Stimulated activated naive B cell treated with anti-CD40 and anti-IgM and Interleukin-4, amounts not matched to agents 10 μg/mL and 1 μg/mL and 100 μg/mL, for 72 hours (primary cell): ENCODE measurements at places on chromosomes 16 and 17.

DNA sequence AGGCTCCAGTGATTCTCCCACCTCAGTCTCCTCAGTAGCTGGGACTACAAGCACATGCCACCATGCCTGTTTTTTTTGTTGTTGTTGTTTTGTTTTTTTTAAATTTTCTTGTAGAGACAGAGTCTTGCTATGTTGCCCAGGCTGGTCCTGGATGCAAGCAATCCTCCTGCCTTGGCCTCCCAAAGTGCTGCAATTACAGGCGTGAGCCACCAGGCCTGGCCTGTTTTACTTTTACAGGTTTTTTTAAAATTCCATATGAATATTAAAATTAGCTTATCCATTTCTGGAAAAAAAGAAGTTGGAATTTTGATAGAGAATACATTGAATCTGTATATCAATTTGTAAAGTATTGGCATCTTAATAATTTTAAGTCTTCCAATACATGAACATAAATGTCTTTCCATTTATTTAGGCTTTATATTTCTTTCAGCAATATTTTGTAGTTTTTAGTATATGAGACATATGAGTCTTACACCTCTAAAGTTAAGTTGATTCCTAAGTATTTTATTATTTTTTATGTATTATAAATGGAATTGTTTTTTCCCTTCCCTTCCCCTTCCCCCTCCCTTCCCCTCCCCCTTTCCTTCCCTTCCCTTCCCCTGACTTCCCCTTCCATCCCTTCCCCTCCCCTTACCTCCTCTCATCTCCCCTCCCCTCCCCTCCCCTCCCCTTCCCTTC, 323.5 kb upstream of the SALL1 start:
- H3K4me3 ChIP-seq: no peak overlapping the region
- H3K27ac ChIP-seq: no peak overlapping the region
- no peak for DNase-seq
- no peaks in the 10 kb centered on the region for H3K36me3 ChIP-seq
- no peaks in the 10 kb centered on the region for H3K4me1 ChIP-seq

- no peaks in the 10 kb centered on the region for H3K27me3 ChIP-seq
- no peaks in the 10 kb centered on the region for H3K4me1 ChIP-seq
- no peak overlapping the region for H3K4me3 ChIP-seq
These were observed 64.3 kb downstream of the PGS1 start for GRCh38 chr17:78442648-78443218.

DNA sequence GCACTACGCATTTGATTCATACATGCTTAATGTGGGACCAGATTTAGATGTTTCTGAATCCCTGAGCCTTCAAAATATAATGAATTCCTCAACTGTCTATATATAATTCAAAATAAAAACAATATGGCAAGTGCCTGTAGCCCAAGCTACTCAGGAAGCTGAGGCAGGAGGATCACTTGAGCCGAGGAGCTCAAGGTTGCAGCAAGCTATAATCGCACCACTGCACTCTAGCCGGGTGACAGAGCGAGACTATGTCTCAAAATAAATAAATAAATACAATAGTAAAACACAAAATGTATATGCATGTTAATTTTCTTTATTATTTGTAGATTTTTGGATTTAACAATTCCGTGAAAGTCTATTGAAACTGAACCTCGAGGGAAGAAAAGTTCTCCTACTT, 50.6 kb upstream of the IRX6 start:
- peaks cover 6% of the 10 kb centered on the region for H3K27me3 ChIP-seq
- no peak for DNase-seq
- no peak overlapping the region for H3K4me3 ChIP-seq
- H3K36me3 ChIP-seq: no peaks in the 10 kb centered on the region
- H3K27ac ChIP-seq: no peak overlapping the region
- H3K4me1 ChIP-seq: no peaks in the 10 kb centered on the region

GRCh38 chr17:39122991-39123390, 28.4 kb downstream of the PLXDC1 start:
- no peak for DNase-seq
- H3K36me3 ChIP-seq: no peaks in the 10 kb centered on the region
- H3K27ac ChIP-seq: no peak overlapping the region

- H3K36me3 ChIP-seq: peaks cover 54% of the 10 kb centered on the region
- H3K4me1 ChIP-seq: peaks cover 66% of the 10 kb centered on the region
- peak overlapping the region; percentile 82 for H3K4me3 ChIP-seq
- no peak for DNase-seq
These were observed 8.6 kb downstream of the RIPOR1 start for GRCh38 chr16:67537270-67537635.

- no peaks in the 10 kb centered on the region for H3K27me3 ChIP-seq
- peaks cover 28% of the 10 kb centered on the region for H3K4me1 ChIP-seq
- H3K4me3 ChIP-seq: peak overlapping the region; percentile 78
- H3K27ac ChIP-seq: peak overlapping the region; percentile 100
- peaks cover 32% of the 10 kb centered on the region for H3K36me3 ChIP-seq
These were observed 76.3 kb upstream of the WSB1 start for GRCh38 chr17:27217631-27218030.

DNA sequence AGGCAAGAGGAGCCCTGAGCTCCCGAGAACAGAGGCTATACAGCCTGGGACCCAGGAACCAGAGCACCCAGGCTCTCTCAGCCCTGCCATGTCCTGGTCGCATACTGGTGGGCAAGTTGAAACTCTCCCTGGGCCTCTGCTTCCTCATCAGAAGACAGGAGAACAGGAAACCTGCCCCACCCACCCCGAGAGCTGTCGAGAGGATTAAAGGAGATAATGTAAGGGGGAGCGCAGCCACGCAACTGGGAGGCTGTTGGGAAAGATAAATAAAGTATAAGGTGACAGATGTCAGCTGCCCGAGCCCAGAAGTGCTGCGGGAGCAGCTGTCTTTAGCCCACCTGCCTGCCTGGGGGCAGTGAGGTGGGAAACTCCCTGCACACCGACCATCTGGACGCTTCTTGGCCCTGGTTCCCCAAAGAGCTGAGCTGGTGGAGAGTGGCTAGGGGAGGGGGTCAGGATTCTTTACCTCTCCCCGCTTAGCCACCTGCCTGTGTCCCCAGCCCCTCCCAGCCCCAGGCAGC, 6.8 kb downstream of the KIF19 start:
- no peak overlapping the region for H3K4me3 ChIP-seq
- H3K4me1 ChIP-seq: no peaks in the 10 kb centered on the region
- no peak overlapping the region for H3K27ac ChIP-seq

- peak overlapping the region; percentile 56 for H3K27ac ChIP-seq
- H3K4me3 ChIP-seq: peak overlapping the region; percentile 13
- no peaks in the 10 kb centered on the region for H3K36me3 ChIP-seq
- no peak for DNase-seq
These were observed 791 bp downstream of the DNAI2 start for GRCh38 chr17:74274709-74275340.

- no peak overlapping the region for H3K4me3 ChIP-seq
- H3K27me3 ChIP-seq: no peaks in the 10 kb centered on the region
- no peak for DNase-seq
- peaks cover 53% of the 10 kb centered on the region for H3K36me3 ChIP-seq
These were observed 52.3 kb downstream of the AMFR start for GRCh38 chr16:56373003-56373402.

- H3K27ac ChIP-seq: peak overlapping the region; percentile 82
- H3K27me3 ChIP-seq: no peaks in the 10 kb centered on the region
- DNase-seq: no peak
- peaks cover 84% of the 10 kb centered on the region for H3K36me3 ChIP-seq
These were observed 8.5 kb downstream of the ELOB start for GRCh38 chr16:2768403-2769089.

GRCh38 chr16:49566432-49566831, 192.8 kb downstream of the C16orf78 start:
- no peak for DNase-seq
- H3K27me3 ChIP-seq: no peaks in the 10 kb centered on the region
- no peaks in the 10 kb centered on the region for H3K36me3 ChIP-seq
- H3K27ac ChIP-seq: no peak overlapping the region
- no peak overlapping the region for H3K4me3 ChIP-seq

DNA sequence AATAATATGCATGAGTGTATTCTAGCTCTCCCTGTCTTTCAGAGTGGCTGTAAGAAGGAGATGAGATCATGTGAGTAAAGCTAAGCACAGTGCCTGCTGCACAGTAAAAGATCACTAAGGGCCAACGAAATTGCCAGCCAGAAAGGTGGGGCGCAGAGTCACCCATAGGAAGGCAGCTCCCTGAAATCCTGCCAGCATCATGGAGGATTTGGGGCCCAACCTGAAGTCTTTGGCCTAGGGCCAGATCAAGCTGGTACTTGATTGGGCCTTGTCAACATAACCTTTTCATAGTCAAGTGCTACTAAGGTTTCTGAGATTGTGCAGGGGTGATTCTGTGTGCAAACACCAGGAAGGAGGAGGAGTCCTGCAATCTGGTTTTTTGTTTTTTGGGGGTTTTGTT, 16.5 kb downstream of the SCNN1B start:
- H3K36me3 ChIP-seq: no peaks in the 10 kb centered on the region
- peaks cover 7% of the 10 kb centered on the region for H3K4me1 ChIP-seq
- DNase-seq: no peak

GRCh38 chr16:84999200-84999599, 12.1 kb downstream of the ZDHHC7 start:
- no peaks in the 10 kb centered on the region for H3K27me3 ChIP-seq
- DNase-seq: no peak
- H3K4me1 ChIP-seq: peaks cover 54% of the 10 kb centered on the region
- H3K27ac ChIP-seq: no peak overlapping the region
- H3K36me3 ChIP-seq: peaks cover 29% of the 10 kb centered on the region
- no peak overlapping the region for H3K4me3 ChIP-seq

DNA sequence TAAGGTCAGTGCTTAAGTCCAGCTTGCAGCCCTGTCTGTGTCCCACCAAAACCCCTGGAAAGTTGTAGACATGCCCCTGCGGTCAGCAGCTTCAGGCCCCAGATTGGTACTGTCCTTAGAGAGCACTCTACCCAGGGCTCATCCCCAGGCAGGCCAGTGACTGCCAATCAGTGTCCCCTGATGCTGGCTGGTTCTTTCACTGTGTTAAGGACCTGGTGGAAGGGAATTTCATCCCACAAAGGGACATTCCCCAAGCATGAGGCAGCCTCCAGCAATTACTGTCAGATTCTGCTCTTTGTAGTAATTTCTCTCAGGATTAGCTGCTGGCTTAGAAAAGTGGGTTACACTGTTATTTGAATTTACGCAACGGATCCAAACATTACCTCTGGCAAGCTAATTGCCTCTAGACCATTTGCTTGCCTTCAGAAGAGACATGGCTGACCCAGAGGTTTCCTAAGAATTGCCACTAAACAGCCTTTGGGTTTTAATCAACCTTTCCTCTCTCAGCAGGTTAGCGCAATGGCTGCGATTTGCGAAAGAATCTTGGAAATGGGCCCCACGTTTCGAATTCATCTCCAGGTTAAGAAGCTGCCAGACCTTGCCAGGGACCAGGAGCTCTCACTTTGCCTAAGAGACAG, 5.9 kb downstream of the IRX6 start:
- H3K4me1 ChIP-seq: peaks cover 26% of the 10 kb centered on the region
- peaks cover 6% of the 10 kb centered on the region for H3K36me3 ChIP-seq
- H3K27me3 ChIP-seq: peaks cover 91% of the 10 kb centered on the region
- peak overlapping the region; percentile 25 for H3K4me3 ChIP-seq

GRCh38 chr17:48047741-48048383, at the start of gene NFE2L1:
NFE2L1 (plus strand) TSS chr17:48048359; CDS start chr17:48051119, 2,760 bp downstream.
- H3K27me3 ChIP-seq: no peaks in the 10 kb centered on the region
- DNase-seq: peak; percentile 98
- H3K36me3 ChIP-seq: peaks cover 21% of the 10 kb centered on the region
- peak within 1 kb of the TSS; percentile 99 for H3K27ac ChIP-seq
- peak within 1 kb of the TSS; percentile 94 for H3K4me3 ChIP-seq
- H3K4me1 ChIP-seq: peaks cover 34% of the 10 kb centered on the region

GRCh38 chr16:57873218-57873617, 70.9 kb upstream of the KIFC3 start:
- no peak overlapping the region for H3K4me3 ChIP-seq
- H3K36me3 ChIP-seq: no peaks in the 10 kb centered on the region
- DNase-seq: no peak

DNA sequence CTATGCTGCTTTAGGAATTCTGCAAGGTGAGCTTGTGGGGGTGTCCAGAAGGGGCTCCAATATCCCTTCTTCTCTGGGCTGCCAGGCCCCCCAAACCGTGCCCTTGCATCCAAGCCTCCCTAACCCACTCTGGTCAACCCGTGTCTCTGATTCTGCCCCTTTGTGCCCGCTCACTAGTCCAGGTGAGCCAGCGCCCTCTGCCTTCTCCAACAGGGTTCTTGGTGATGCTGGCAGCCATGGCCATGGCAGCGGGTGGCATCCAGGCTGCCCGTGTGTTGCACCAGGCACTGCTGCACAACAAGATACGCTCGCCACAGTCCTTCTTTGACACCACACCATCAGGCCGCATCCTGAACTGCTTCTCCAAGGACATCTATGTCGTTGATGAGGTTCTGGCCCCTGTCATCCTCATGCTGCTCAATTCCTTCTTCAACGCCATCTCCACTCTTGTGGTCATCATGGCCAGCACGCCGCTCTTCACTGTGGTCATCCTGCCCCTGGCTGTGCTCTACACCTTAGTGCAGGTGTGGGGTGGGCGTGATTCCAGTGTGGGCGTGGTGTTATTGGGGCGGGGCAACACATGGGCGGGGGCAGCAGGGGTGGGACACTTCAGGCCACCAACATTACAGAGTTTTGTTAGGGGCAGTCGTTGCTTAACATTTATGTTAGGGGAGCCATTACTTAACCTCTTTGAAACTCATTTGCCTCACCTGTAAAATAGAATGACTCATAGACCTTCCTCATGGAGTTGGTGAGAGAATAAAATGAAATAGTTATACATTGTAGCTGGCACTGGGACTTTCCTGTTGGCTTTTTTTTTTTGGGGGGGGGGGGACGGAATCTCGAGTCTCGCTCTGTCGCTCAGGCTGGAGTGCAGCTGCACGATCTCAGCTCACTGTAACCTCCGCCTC, 31.4 kb downstream of the ANKRD40 start:
- no peak for DNase-seq
- H3K27me3 ChIP-seq: peaks cover 25% of the 10 kb centered on the region
- peaks cover 3% of the 10 kb centered on the region for H3K4me1 ChIP-seq
- no peak overlapping the region for H3K27ac ChIP-seq
- no peak overlapping the region for H3K4me3 ChIP-seq

DNA sequence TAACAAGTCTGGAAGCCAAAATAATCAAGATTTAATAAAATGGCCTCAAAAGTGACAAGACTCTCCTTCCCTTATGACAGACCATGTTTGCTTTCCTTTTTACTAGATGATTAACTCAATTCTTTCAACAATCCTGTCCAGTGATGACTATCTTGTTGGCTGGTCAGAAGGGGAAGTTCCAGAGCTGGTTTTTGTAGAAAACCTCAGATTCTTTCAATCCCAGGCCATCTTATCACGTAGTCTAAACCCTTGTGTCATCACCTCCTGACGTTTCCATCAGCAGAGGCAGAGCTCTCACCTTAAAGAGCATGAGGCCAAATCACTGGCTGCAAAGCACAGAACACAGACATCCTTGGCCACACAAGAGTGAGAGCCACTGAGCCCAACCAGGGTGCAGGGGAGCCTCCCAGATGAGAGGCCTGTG, 125.3 kb downstream of the ANKRD11 start:
- no peak overlapping the region for H3K4me3 ChIP-seq
- peaks cover 46% of the 10 kb centered on the region for H3K36me3 ChIP-seq
- peaks cover 67% of the 10 kb centered on the region for H3K4me1 ChIP-seq
- no peaks in the 10 kb centered on the region for H3K27me3 ChIP-seq

DNA sequence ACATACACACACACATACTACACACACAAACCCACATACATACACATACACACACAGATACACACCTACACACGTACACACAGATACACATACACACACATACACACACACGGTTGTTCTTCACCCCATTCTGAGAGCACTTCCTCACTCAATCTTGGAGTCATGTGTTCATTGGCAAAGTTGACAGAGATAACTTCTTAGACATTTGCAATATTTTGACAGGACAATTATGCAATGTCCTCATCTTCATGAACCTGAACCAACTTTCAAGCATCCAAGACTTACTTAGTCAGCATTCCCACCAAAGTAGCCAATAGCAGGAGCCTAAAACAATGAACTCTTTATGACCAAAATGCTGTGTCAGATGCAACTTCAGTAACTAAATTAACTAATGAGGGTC, 77.1 kb upstream of the DNAH17 start:
- peaks cover 2% of the 10 kb centered on the region for H3K36me3 ChIP-seq
- no peak for DNase-seq
- no peak overlapping the region for H3K4me3 ChIP-seq
- H3K27me3 ChIP-seq: no peaks in the 10 kb centered on the region
- no peaks in the 10 kb centered on the region for H3K4me1 ChIP-seq
- no peak overlapping the region for H3K27ac ChIP-seq
